Anterior cingulate cortex (tissue), 58 donors: ENCODE measurements at places on chromosomes 7 and 10.

- DNase-seq = no peak
Measured at GRCh38 chr10:124688889-124689670, 55.1 kb downstream of the FAM53B start.

GRCh38 chr7:22351329-22351692 lies 5.6 kb downstream of the RAPGEF5 start:
- DNase-seq = no peak

GRCh38 chr10:2679646-2680045 lies 387.7 kb upstream of the PFKP start:
- DNase-seq = no peak

DNA sequence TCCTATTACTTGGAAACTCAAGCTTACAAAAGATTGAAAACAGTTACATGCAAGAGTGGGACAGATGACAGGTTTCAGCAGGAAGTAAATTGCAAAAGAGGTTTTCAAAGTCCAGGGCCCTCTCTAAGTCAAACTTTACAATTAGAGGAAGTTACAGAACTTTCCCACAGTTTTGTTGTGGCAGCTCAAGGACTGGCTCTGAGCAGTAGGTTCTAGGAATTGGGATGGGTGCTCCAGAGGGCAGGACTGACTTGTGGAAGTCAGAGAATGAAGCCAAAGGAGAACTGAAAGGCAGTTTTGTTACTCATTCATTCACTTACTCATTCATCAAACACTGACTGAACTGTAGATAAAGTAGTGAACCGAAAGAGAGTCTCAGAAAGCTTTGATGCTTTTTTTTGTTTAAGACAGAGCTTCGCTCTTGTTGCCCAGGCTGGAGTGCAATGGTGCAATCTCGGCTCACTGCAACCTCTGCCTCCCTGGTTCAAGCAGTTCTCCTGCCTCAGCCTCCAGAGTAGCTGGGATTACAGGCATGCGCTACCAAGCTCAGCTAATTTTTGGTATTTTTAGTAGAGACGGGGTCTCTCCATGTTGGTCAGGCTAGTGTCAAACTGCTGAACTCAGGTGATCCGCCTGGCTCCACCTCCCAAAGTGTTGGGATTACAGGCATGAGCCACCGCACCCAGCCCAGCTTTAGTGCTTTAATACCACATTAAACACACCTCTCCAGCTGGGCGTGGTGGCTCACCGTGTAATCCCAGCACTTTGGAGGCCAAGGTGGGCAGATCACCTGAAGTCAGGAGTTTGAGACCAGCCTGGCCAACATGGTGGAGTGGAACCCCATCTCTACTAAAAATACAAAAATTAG lies 66.8 kb upstream of the CCNJ start:
- no peak for DNase-seq

GRCh38 chr10:4947635-4948596 lies 15.3 kb upstream of the AKR1C1 start:
- no peak for DNase-seq

DNA sequence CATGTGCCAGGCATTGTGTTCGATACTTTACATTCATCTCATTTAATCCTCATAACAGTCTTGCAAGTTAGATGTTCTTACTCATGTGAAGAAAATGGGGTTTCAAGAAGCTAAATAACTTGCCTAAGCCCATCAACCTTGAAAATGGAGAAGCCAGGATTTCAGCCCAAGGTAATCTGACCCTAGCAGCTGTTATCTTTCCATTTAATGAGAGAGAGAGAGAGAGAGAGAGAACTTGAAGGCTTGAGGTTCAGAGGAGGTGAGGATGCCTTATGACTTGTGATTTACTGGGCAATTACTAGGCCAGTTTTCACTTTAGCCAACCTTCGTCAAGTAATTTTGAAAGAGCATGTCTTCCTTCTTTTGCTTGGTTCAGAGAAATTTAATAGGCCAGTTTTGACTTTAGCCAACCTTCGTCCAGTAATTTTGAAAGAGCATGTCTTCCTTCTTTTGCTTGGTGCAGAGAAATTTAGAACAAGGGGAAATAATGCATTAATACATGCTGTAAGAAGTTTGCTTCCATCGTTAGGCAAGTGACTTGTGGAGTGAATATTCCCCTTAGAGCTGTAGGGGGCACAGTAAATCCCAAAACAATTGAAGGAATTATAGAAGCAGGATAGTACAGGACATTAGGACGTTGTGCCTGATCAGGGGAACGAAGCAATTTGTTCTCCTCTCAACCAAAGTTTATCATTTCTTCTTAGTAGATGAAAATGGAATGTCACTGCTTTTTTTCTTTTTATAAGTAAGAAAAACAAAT lies 143.0 kb upstream of the BMPER start:
- DNase-seq = no peak

- no peak for DNase-seq
Measured at GRCh38 chr7:122273117-122273516, 31.4 kb downstream of the FEZF1 start.

GRCh38 chr7:23021596-23021995 lies 7.7 kb upstream of the HYCC1 start:
- DNase-seq = no peak

- DNase-seq = no peak
Measured at GRCh38 chr7:143256932-143257331, 6.3 kb upstream of the GSTK1 start.
